Brain microvascular endothelial cell (primary cell): ENCODE measurements at places on chromosomes 16 and 17.

DNA sequence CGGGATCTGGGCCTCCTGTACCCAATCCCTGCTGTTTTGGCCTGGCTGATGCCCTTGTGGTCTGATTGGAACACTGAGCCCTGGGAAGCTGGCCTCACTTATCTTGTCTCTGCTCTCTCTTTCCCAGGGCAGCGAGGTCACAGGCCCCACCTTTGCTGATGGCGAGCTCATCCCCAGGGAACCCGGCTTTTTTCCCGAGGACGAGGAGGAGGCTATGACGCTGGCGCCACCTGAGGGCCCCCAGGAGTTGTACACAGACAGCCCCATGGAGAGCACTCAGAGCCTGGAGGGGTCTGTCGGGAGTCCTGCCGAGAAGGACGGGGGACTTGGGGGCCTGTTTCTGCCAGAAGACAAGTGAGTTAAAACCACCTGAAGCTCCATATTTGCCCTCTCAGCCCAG is 126.0 kb downstream of the RAB11FIP4 start:
- DNase-seq = no peak

- no peak for DNase-seq
These were observed 25.4 kb upstream of the ITGB4 start for GRCh38 chr17:75695830-75696271.

GRCh38 chr17:80358861-80359260 is 56.1 kb upstream of the ENDOV start:
- DNase-seq = no peak

GRCh38 chr16:10098991-10099390 is 83.2 kb downstream of the GRIN2A start:
- DNase-seq = no peak

DNA sequence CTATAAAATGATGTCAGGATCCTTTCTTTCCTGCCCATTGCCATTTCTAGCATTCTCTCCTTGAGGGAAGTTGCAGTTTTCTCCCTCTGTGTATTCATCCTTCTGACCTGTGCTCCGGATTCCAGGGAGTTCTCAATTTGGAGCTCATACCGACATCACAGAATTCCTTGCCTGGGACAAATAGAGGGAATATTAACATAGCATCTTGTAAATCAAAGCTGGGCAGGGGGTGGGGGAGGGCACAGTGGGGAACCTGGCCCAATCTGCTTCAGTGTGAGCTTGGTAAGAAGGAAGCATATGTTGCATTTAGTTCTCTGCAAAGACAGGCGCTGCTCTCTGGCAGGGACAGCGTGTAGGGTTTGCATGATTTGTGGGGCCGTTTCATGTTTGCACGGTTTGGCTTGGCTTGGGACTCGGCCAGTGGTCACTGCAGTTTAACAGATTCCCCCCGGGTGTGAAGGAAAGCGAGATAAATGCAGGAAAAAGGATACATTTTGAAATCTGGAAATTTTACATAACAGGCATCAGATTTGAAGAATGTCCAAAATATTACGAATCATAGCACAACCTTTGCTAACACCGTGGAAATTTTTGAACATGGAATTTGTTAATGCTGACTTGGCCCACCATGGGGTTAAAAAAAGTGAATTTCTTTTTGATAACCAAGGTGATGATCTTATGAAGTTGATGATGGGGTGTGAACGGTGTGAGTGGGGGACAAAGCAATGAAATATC is 178.0 kb downstream of the WWOX start:
- no peak for DNase-seq
